Cortex of kidney (tissue), 1 donor: ENCODE measurements at places on chromosomes 16 and 17.

- DNase-seq = no peak
These were observed at the start of gene SCIMP for GRCh38 chr17:5234645-5235576. TSS of gene SCIMP (minus strand) at chr17:5234860. CDS start at chr17:5234755, 105 bp downstream.

- DNase-seq = no peak
These were observed 49.5 kb downstream of the BMERB1 start for GRCh38 chr16:15483857-15484256.

DNA sequence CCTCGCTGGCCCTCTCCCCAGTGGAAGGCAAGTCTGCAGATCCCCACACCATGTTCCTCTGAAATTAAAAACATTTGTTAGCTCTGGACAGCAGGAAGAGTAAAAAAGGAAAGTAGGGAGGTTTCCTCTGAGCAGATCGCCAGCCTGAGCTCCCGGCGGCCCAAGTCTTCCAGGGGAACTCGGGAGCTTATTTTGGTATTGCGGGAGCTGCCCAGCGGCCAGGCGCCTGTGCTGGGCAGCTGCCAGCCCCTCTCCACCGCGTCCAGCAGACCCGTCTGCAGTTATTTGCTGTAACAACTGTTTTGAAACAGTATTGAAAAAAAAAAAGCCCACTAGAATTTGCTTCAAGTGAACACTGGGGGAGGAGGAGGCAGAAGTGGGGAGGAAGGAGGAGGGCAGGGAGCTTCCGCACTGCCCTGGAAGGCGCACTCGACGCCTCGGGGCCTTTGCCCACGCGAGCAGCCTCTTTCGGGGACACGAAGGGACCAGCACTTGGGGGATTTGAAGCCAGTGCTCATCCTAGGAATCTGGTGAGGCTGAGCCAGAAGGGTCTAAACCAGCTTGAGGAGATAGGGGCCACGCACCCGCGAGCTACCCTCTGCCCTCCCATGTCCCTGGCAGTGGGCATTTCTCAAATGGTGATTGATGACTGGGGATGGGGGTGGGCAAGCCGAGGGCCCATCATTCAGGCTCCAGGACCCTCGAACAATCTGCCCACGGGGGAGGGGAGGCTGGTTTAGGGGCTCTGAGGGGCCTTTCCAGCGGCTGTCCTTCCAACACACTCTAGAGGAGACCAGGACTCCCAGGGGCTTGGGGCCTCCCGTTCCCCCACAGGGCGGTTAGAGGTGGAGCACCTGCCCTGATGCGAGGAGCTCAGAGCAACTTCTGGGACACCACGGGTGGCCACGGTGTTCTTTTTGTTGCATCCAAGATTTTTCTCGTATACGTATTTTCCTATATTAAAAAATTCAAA lies 3.0 kb upstream of the BAHCC1 start:
- no peak for DNase-seq

GRCh38 chr17:4834681-4835020 lies 1.5 kb downstream of the MINK1 start:
- no peak for DNase-seq

DNA sequence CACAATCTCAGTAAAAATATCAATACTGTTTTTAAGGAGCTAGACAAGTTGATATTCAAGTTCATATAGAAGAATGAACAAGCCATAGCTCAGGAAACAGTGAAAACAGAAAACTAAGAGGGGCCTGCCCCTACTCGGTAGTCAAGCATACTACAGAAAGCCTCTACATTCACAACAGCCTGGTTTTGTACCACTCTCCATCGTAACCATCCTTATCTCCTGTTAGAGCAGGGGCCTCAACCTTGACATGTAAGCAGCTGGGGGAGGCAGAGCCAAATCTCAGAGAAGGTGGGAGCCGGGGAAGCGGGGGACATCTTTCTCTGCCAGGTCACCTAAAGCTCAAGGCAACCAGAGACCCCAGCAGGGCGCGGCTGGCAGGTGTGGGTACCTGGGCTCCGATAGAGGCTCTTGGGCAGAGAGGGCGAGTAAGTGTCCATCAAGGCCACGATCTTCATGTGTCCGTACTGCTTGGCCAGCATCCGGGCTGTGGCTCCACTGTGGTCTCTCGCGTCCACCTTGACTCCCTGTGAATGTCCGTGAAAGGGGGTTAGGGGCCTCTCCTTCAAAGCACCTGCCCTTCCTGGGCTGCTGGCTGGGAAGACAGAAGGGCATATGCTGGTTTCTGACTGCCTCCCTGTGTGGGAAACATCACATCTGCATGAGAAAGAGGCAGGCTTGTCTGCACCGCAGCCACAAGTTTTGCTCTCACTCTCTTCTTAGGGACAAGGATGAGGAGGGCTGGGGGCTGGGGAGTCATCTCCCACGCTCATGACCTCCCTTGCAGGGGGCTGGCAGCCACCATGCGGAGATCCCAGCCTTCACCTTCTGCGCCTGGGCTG lies 20.2 kb downstream of the ANKS3 start:
- no peak for DNase-seq

DNA sequence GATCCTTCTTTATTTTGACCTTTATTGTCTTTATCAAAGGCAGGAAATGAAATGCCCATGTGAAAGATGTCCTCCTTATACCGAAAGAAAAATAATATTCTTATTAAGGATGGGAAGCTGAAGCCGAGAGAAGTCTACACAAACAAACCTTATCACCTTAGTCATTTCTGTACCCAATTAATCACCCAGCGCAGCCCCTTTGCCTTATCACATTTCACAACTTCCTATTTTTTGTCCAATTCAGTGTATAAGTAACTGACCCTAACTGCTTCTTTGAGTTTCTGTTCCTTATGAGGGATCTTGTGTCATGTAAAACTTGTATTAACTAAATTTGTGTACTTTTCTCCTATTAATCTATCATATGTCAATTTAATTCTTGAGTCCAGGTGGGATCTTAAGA lies 16.4 kb upstream of the CCL23 start:
- DNase-seq = no peak

DNA sequence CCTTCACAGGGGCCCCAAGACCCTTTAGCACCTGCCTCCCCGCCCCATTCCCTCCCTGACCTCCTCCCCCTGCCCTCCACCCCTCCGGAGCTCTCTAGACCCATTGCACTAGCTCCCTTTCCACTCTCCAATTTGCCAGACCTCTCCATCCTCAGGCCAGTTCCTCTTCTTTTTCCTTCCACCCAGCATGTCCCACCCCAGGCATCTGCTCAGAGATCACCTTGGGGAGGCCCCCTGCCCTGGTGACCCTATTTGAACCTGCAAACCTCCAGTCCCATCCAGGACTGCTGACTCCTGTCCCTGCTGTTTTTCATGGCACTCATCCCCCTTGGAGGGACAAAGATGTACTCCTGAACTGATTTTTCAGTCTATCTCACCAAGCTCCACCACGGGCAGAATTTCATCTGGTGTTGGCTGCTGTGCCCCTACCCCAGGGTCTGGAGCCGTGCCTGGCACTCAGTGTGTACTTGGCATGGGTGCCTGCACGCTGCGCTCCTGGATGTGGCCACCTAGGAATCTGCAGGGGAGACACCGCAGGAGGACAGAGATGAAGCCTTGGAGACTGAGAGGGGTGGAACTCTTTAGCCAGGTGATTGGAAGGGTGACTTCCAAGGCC lies 85.6 kb upstream of the CACNG5 start:
- no peak for DNase-seq
